ENCODE measurements at places on chromosomes 5 and 9. TPM values are rescaled to one million over a fixed set of nuclear protein-coding genes. Genes with fewer than 3 reads are reported as not detected.

DNA sequence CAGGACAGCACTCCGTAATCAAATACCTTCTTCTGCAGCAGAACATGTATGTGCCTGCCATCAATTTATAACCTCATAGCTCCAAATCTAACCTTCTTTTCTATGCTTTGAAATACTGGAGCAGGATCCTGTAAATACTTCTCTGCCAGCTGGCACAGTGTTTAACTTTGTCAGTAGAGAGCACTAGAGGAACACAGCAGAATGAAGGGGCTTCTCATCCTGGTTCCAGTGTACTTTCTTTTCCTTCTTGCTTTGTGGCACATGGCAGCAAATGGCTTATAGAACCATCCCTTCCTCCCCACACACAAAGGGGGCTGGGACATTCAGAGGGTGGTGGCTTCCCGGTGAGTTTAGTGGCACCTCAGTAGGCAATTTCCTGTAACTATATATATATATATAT, 3.8 kb upstream of the FBXW11 start:
- H3K27me3 ChIP-seq: no peaks in the 10 kb centered on the region
- H3K36me3 ChIP-seq: no peaks in the 10 kb centered on the region
- H3K4me1 ChIP-seq: peaks cover 29% of the 10 kb centered on the region

DNA sequence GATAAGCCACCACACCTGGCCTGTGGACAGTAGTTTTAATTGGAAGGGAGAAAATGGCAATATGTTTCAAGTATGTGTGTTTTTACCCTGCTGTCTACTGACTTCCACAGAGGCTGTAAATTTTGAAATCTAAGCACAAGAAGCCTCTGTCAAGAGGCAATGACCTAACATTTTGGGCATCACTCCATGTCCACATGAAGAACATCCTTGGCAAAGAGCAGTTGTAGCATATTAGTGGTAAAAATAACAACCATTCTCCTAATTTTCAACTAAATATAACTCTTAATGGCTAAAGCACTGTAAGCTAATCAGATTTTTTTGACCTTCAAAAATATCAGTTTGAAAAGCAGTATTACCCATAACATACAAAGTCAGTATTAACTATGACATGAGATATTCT, 100.3 kb upstream of the APC start:
- no peaks in the 10 kb centered on the region for H3K36me3 ChIP-seq
- DNase-seq: no peak
- H3K27me3 ChIP-seq: peaks cover 4% of the 10 kb centered on the region
- no peaks in the 10 kb centered on the region for H3K4me1 ChIP-seq
- no peak overlapping the region for H3K27ac ChIP-seq

SLC4A9 gene
- total RNA-seq: not detected

DNA sequence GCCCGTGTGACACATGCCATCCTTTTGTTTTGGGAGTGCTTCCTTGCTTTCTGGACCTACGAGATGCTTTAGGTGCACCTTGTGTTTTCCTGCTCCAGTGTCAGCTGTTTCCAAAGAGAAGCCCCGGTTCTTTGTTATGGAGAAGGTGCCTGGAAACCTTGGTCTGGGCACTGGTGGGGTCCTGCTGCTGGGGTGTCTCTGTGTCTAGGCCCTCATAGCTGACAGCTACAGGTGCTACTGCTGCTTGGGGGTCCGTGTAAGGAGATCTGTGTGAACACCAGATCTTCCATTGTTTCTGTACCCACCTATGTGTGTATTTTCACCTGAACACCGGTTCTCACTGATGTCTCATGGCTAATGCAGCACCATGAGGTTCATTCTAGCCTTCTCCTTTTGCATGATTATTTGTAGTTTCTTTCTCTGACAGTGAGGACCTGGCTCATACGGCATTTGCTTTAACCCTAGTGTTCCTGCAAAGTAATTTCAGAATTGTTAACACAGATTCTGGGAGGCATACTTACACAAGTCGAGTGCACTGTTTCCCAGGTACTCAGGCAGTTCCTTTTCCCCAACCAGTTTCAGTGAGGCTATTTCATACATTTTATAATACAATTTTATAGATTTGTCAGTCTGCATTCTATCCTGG, 13.2 kb upstream of the FAM120AOS start:
- H3K36me3 ChIP-seq: peaks cover 4% of the 10 kb centered on the region
- peak overlapping the region; percentile 1 for H3K27ac ChIP-seq
- H3K4me1 ChIP-seq: peaks cover 23% of the 10 kb centered on the region
- H3K27me3 ChIP-seq: no peaks in the 10 kb centered on the region

DNA sequence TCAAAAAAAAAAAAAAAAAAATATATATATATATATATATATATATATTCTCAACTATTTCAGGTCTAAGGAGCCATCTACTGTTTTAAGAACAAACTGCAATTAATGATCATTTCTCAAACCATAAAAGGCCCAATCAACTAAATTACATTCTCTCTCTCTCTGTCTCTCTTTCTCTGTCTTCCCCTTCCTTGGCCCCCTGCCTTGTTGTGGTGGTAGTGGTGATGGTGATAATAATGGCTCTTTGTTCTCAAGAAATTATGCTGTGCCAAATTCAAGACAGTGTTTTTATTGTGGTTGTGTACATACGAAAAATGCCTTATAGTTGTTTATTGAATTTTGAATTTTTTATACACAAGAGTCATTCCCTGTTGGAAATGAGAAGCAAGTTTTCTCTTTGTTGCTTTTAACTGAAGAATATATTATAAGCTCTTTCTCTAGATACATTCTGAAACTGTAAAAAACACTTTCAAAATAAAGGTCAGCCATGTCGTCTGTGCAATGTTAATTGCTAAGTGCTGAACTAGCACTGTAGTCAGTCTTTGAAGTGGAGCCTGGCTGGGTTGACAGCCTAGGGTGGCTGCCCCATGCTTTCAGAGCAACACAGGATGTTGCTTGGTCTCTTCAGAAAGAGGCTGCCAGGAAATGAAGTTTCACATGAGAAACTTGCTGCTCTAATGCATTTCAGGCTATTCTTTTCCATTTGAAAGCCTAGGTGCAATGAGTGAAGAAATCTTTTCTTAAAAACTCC, 96.0 kb downstream of the HINT1 start:
- no peak overlapping the region for H3K4me3 ChIP-seq
- no peaks in the 10 kb centered on the region for H3K27me3 ChIP-seq
- H3K36me3 ChIP-seq: no peaks in the 10 kb centered on the region
- DNase-seq: peak; percentile 8
- no peak overlapping the region for H3K27ac ChIP-seq

- H3K4me3 ChIP-seq: no peak overlapping the region
- DNase-seq: no peak
- no peaks in the 10 kb centered on the region for H3K27me3 ChIP-seq
- no peak overlapping the region for H3K27ac ChIP-seq
- H3K36me3 ChIP-seq: no peaks in the 10 kb centered on the region
- peaks cover 10% of the 10 kb centered on the region for H3K4me1 ChIP-seq
These were observed 196.4 kb downstream of the RFX3 start for GRCh38 chr9:3329361-3329760.

HMCN2 gene
- under 0.01 TPM for total RNA-seq

- no peak overlapping the region for H3K4me3 ChIP-seq
- H3K36me3 ChIP-seq: no peaks in the 10 kb centered on the region
These were observed 465.3 kb upstream of the CLINT1 start for GRCh38 chr5:158324236-158324635.

GRCh38 chr5:38923661-38924451, 78.0 kb downstream of the OSMR start:
- DNase-seq: no peak
- H3K4me1 ChIP-seq: peaks cover 40% of the 10 kb centered on the region
- no peak overlapping the region for H3K4me3 ChIP-seq
- no peaks in the 10 kb centered on the region for H3K27me3 ChIP-seq
- peaks cover 63% of the 10 kb centered on the region for H3K36me3 ChIP-seq
- H3K27ac ChIP-seq: peak overlapping the region; percentile 86

DNA sequence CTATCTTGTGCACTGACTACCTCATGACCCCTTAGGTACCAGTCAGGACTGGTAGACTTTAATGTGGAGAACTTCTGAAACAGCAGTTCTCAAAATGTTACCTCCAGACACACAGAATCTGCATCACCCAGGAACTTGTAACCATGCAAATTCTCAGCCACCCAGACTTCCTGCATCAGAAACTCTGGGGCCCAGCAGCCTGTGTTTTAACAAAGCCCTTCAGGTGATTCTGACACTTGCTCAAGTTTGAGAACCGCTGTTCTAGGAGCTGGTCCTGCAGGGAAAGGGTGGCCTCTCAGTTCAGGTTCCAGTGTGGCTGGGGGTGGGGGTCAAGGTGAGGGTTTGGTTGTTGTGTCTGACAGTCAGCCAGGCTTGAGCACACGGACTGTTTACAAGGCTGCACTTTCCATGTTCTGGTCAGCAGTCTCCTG, 28.4 kb downstream of the ZFP62 start:
- no peak for DNase-seq
- H3K27me3 ChIP-seq: no peaks in the 10 kb centered on the region
- H3K36me3 ChIP-seq: peaks cover 5% of the 10 kb centered on the region

LURAP1L gene
- total RNA-seq: 88.3 TPM

PCDHGA5 gene
- total RNA-seq: 2.7 TPM

- H3K27me3 ChIP-seq: no peaks in the 10 kb centered on the region
- H3K4me1 ChIP-seq: no peaks in the 10 kb centered on the region
- DNase-seq: peak; percentile 36
These were observed 16.0 kb downstream of the SLC36A1 start for GRCh38 chr5:151463137-151464029.

- H3K4me3 ChIP-seq: no peak overlapping the region
- no peak overlapping the region for H3K27ac ChIP-seq
- DNase-seq: peak; percentile 64
- H3K4me1 ChIP-seq: peaks cover 6% of the 10 kb centered on the region
- no peaks in the 10 kb centered on the region for H3K36me3 ChIP-seq
These were observed 822.5 kb downstream of the NR2F1-AS1 start for GRCh38 chr5:92758552-92758951.

DNA sequence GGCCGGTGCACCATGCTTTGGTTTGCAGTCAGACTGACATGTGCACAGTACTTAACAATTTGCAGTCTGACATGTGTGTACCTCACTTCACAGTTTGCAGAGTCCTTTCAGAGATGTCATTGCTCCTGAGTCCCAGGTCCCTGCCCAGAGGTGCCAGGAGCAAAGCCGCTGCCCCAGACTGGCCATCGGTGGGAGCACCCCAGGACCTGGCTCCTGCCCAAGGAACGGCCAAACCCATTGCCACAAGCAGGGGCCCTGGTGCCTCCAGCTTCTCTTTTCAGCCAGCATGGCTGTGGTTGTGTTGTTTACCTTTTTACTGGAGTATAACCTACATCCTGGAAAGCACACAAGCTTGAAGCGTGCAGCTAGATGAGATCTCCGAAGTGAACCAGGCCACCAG, 28.6 kb downstream of the RASGEF1C start:
- no peak overlapping the region for H3K4me3 ChIP-seq
- peaks cover 4% of the 10 kb centered on the region for H3K4me1 ChIP-seq
- no peaks in the 10 kb centered on the region for H3K36me3 ChIP-seq
- peaks cover 4% of the 10 kb centered on the region for H3K27me3 ChIP-seq
- H3K27ac ChIP-seq: no peak overlapping the region

GRCh38 chr5:117182104-117182503, 607.5 kb upstream of the SEMA6A start:
- H3K27me3 ChIP-seq: no peaks in the 10 kb centered on the region
- H3K27ac ChIP-seq: no peak overlapping the region
- no peak overlapping the region for H3K4me3 ChIP-seq
- no peak for DNase-seq
- no peaks in the 10 kb centered on the region for H3K4me1 ChIP-seq

SPATA31A3 gene
- total RNA-seq: not detected

DNA sequence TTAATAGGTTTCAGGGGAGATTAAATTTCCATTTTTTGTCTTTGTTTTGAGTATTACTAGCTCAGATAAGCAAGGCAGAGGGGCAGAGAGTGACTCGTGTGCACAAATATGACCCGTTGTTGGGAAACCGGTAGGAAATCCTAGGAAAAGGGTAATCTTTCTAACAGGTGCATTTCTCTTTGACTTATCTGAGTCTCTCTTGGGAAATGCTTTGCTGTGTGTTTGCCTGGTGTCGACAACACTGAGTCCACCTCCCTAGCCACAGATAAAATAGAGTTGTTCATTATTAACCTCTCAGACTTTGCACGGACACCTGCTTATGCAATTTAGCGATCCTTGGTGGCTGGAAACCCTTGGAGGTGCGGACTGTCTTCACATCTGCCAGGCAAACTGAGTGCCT, 164.2 kb downstream of the FGF1 start:
- no peaks in the 10 kb centered on the region for H3K36me3 ChIP-seq
- DNase-seq: no peak
- no peak overlapping the region for H3K27ac ChIP-seq
- no peak overlapping the region for H3K4me3 ChIP-seq
- H3K27me3 ChIP-seq: no peaks in the 10 kb centered on the region
- peaks cover 6% of the 10 kb centered on the region for H3K4me1 ChIP-seq

DNA sequence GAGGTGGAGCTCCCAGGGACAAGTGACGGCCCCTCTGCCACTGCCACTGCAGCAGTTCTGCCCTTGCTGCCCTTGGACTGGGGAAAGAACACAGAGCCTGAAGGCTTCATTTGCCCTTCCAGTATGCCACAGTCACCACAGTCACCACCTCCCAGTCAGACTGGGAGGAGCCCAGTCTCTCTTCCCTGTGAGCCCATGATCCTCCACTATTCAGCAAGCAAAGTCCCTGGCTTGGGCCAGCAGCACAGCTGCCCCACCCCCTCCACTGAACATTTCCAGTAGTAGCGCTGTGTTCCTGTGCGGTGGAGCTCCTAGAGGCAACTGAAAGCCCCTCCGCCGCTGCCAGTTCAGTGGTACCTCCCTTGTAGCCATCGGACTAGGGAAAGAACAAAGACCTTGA, 329.4 kb downstream of the MAN2A1 start:
- H3K4me3 ChIP-seq: no peak overlapping the region
- H3K27ac ChIP-seq: no peak overlapping the region
- no peaks in the 10 kb centered on the region for H3K27me3 ChIP-seq
- no peaks in the 10 kb centered on the region for H3K36me3 ChIP-seq
- H3K4me1 ChIP-seq: no peaks in the 10 kb centered on the region

GRCh38 chr5:86679529-86679928, 61.8 kb downstream of the COX7C start:
- no peak overlapping the region for H3K4me3 ChIP-seq
- H3K27me3 ChIP-seq: no peaks in the 10 kb centered on the region
- peak; percentile 60 for DNase-seq
- H3K27ac ChIP-seq: peak overlapping the region; percentile 58
- peaks cover 5% of the 10 kb centered on the region for H3K4me1 ChIP-seq

SOX30 gene
- under 0.01 TPM for total RNA-seq

DNA sequence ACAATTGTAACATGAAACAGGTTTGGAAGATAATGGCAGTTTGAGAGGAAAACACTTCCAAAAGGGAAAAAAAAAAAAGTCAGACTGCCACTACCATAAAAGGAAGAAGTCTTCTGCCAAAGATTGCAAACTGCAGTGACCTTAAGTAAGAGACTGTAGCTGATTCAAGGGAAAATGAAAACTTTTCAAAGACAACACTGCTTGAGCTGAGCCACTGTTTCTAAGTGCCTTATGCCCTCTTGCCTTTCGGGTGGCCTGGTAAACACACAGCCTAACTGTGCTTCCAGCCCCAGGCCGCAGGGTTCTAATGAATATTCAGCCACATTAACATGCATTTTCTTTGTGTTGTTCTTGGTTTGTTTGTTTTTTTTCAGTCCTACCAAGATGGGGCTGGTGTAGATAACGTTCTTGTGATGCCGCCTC, 354.6 kb downstream of the BNC2 start:
- no peaks in the 10 kb centered on the region for H3K36me3 ChIP-seq
- peak; percentile 56 for DNase-seq
- H3K4me1 ChIP-seq: peaks cover 43% of the 10 kb centered on the region
- no peaks in the 10 kb centered on the region for H3K27me3 ChIP-seq

GRCh38 chr9:21096172-21096900, 18.6 kb upstream of the IFNB1 start:
- H3K4me3 ChIP-seq: peak overlapping the region; percentile 58
- H3K27me3 ChIP-seq: no peaks in the 10 kb centered on the region
- H3K27ac ChIP-seq: peak overlapping the region; percentile 25
